ENCODE measurements at places on chromosomes 11 and 22.

- no peak for DNase-seq
Measured at GRCh38 chr11:43924112-43924855, 18.2 kb upstream of the C11orf96 start.

GRCh38 chr22:40043081-40043480 is 48.3 kb downstream of the FAM83F start:
- no peak for DNase-seq

DNA sequence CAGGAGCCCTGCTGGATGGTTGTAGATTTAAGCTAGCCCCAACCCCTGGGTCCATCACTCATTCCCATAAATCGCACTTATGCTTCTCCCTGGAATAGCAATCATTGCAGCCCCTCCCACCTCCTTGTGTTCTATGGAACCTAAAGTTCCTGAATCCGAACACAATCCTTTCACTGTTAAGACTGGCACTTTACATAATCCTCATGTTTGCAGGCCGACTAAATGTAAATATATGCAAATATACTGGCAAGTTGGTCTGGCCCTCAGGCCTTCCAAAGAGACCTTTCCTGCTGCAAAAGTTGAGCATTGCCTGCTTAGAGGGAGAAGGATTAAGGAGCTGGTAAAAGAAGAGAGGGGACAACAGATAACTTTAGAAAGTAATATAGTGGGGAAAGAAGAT is 892.9 kb downstream of the OPCML start:
- DNase-seq, result no peak

DNA sequence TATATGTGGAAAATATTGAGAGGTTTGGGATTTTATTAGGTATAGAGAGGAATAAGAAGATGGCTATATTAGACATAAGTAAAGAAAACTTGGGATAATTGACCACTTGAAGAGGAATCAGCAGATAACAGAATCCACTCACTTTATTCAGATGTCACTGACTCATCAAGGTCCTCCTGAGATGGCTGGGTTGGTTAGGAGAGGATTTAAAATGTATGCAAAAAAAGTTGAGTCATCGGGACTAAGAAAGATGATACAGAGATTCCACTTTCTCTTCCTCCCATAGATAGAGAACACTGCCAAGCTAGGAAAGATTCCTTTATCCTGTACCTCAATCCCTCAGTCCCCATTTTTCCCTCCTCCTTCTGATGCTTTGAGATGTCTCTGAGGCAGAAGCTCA is at the start of gene OR6A2:
TSS of gene OR6A2 (minus strand) at position 288 of the 400 bp plus-strand sequence. CDS start 3,981 bp downstream, outside the sequence.
- DNase-seq, result no peak

GRCh38 chr11:116190861-116191260 is 581.9 kb downstream of the BUD13 start:
- no peak for DNase-seq
